ENCODE measurements at places on chromosomes 4 and X.
A peak's percentile ranks its signal among the peaks of the same experiment; 100 is the strongest.

DNA sequence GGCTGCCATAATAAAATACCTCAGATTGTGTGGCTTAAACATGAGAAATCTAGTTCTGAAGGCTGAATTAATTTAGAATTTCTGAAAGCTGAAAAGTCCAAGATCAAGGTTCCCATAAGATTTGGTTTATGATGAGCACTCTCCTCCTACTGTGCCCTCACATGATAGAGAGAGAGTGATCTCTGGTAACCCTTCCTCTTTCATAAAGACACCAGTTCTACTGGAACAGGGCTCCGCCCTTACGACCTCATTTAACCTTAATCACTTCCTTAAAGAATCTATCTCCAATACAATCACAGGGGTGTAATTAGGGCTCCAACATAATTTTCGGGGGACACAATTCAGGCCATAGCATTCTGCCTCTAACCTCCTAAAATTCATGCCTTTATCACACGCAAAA lies 194.0 kb upstream of the MAB21L2 start:
- DNase-seq, result no peak

DNA sequence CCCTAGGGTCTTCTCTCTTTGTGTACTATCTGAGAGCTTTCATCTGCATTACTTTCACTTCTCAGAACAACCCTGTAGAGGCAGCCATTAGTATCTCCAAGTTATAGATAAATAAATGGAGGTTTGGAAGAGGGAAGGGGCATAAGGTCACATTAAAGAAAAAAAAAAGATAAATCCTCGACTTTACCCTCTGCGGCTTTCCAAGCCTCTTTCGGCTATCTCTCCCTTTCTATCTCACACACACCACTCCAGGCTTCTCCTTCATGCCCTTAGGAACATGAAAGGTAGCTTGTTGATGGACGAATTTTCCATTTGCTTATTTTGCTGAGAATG lies 660 bp upstream of the ARHGEF9 start:
- no peak for DNase-seq

- no peak for DNase-seq
These were observed 42.8 kb downstream of the TENM3 start for GRCh38 chr4:182286035-182286434.

DNA sequence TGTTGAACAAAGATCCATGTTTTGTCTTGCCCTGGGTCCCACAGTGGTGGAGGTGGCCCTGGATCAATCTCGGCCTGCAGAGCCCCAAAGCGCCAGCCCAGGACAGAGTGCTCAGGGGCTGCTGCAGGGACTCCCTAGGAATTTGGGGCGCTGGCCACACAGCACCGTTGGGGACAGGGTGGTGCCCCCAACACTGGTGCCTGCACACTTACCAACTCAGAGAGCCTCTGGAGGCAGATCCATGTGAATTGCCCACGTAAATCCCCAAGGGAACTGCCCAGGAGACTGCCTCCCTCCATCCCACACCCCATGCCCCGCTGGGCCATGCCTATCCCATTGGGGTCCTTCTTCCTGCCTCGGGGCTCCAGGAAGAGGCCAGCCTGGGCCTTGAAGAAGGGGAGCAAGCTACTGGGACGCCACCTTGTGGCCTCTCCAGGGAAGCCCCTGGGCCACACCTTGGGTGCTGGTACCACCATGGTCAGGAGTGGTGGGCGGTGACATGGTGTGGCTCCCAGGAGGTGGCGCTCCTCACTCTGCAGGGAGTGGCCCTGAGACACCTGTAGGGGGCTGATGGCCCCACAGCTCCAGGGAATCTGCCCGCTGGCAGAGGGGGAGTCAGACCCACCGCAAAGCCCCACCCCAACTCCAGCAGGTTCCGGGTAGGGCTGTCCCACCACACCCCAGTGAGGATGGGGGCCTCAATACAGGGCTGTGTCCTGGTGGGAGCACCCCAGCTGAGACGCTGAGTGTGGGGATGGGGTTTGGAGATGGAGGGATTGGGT lies 22.8 kb downstream of the CFAP99 start:
- peak; percentile 21 for DNase-seq

DNA sequence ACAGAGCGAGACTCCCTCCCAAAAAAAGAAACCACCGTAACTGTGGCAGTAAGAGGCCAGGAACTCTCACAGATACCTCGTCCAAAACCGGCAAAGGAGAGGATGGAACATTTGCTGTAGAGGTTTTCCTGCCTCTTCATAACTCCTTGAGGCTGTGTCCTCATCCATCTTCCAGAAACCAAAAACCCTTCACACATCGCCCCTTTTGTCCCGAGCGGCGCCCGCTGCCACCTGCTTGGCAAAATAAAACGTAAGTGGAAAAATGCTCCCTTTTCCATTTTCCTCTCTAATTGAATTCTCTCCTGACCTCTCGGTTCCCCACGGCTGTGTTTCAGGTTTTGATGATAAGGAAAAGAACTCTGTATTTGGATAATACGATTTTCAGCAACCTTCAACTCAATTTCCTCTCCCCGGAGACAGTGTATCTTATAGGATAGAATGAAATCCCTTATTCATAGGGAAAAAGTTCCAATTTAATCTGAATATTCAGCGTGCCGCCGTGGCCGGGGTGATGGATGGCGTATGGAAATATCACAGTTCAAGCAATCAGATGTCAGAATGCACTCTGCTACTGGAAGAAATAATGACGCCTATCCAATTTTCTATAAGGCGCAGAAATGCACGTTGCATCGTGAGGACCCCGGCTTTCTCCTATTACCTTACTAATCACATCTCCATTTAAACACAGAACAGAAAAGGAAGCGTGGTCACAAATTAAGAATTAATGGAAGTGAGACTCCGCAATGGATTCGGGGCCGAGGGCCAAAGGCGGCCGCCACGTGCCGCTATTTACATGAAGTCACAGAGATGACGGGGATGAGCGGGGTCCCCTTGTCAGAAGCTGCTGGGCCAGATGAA lies 5.2 kb upstream of the PPP2R3B start:
- DNase-seq, result no peak

DNA sequence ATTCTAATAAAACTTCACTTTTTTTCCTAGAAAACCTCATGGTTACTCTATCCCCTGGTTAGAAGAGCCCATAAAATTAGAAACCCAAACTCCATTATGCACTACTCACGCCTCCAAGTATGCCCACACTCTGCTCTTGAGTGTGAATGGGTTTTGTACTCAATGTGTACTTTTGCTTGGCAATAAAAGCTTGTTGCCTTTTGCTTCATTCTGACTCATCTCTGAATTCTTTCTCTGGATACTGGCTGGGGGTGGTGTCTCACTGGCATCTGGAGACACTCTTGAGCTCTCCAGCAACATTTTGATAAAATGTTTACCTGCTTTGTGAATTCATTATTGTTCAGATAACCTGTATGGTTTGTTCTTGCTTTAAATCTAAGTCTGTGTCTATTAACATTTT lies 963.3 kb downstream of the TRAM1L1 start:
- peak; percentile 16 for DNase-seq

- no peak for DNase-seq
These were observed 226.2 kb upstream of the BCOR start for GRCh38 chrX:40323977-40324376.

- DNase-seq, result no peak
These were observed 51.3 kb downstream of the TENT5D start for GRCh38 chrX:80471582-80471981.

DNA sequence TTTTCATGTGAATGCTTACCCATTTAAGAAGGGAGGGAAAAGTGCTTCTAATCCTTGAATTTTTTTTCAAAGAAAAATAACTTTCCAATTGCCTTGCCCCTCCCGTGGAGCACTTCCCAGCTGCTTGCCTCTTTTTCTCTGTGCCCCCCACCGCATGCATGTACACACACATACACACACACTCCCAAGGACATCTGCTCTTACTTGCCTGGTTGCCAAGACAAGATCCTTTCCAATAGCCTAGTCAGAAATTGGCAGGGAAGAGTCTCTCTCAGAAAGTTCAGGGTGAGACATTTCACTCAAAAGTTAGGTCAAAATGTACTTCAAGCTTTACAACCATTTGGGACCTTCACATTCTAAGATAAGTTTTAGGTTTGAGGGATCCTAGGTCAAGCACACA lies 10.9 kb downstream of the HHIP start:
- peak; percentile 34 for DNase-seq

GRCh38 chr4:37760840-37761239 lies 65.6 kb upstream of the PGM2 start:
- no peak for DNase-seq

- DNase-seq, result no peak
These were observed 111.8 kb upstream of the DKK2 start for GRCh38 chr4:107147873-107148272.

GRCh38 chr4:38366456-38366855 lies 297.5 kb upstream of the KLF3 start:
- DNase-seq, result no peak

DNA sequence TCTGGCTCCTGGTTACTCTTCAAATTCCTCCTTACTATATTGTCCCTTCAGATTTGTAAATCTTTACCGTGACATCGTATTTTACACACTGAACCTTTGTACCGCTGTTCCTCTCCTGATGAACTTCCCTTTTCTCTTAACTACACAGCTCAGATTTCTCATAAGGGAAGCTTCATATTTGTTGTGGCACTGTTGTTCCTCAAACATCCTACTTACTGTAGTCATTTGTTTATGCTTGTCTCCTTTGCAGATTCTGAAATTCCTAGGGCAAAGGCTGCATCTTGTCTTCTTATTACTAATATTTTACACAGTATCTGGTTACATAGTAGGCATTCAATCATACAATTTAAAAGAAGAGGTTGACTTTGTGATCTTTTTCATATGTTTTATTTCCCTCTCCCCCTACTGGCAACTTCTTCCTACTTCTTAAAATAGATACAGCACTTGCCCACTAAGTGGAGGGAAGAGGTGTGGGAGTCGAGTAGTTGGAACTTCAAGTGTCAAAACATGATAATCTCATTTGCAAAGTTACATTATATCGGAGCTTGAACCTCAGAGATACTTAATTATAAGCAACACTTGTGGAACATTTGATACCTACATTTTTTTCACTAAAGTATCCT lies 50.0 kb downstream of the TET2 start:
- DNase-seq, result no peak

DNA sequence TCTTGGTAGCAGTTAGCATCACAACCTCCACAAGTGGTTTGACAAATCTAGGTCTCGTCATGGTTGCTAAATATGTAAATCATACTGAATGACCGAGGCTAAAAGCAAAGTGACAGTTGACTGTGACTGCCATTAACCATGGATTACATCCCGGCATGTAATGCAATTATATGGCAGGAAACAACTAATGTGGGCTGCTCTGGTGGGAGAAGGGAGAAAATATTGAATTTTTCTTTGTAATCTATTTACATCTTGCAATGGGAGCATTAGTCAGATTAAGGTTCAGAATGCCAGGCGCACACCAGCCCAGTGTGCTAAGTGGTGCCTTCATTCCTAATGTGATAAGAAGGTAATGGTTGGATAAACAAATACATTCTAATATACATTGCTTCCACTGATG lies 35.8 kb downstream of the UNC5C start:
- no peak for DNase-seq

GRCh38 chr4:87275311-87275710 lies 47.4 kb downstream of the HSD17B13 start:
- no peak for DNase-seq

DNA sequence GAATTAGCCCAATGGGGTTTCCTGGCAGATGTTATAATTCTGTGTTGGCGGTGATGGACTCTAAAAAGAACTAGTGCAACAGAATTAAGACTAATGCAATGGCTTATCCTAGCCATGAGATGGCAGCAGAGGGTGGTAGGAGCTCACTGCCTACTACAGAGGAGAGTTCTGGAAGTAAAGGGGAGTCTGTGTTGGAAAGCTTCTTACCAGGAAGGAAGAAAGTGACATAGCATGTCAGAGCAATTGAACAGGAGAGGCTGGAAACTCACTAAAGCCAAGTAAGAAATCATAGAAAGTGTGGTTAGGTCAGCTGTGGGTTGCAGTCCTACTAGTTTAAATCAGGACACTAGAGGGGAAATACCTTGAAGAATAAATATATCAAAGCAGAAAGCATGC lies 6.3 kb upstream of the TRPC5OS start:
- DNase-seq, result peak; percentile 33

DNA sequence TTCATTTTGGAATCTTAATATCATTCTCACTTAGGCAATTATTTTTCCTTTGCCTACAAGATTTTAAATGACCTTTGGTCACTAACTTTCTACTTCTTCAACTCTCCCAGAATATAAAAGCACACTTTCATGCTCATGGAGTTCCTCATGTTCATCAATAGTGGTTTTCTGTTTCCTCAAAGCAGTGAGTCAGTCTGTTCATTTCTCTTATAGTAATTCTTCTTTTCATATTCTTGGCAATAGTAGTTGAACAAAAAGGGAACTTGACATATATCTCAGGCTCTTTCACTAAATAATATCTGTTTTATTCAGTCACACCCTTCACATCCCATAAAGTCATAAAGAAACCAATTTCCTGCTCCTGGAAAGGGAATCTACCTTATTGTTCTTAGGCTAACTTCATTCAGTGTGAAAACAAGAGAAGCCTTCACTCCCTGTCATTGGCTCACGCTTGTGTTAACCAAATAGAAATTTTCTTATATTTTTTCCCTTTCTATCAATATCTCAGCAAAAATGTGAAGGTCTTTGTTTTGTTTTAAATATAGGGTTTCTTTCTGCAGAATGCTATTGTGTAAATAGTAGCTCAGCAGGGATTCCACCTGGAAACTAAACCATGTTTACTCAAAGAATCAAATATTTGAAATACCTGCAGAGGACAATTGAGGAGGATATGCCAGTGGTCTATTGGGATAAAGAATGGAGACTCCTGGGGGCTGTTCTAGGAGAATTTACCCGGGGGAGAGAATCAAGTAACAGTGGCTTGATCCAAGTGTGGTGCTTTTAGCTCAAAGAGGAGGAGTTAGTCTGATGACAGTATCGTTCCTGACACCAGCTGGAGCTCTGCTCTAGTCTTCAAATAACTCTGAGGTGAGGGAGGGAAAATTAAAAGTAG lies 13.4 kb upstream of the TNIP3 start:
- DNase-seq, result no peak

DNA sequence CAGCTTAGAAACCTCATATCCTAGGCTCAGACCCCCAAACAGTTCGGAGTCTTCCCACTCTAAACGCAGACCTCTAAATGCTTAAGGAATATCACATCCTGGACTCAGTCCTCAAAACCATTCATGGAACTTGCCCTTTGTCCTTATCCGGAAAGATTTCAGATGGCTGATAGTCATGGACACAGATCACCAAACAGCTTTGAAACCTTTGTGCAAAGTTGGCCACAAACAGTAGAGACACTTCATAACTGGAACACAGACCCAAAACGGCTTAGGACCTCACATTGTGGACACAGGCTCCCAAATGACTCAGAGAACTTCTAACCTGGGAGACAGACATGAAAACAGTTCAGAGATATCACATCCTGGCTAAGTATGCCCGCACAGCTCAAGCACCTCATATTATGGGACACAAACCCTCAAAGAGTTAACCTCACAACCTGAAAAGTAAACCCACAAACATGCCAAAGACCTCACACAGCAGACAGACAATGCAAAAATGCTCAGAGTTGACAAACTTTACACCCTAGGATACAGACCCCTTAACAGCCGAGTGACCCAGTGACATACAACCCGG lies 15.5 kb downstream of the SUV39H1 start:
- no peak for DNase-seq

GRCh38 chr4:172653676-172654075 lies 514.9 kb upstream of the GALNT7 start:
- DNase-seq, result no peak

All from fibroblast of the conjunctiva (primary cell).